Immature natural killer cell (primary cell): ENCODE measurements at places on chromosomes 4 and X.

- no peak for DNase-seq
These were observed 3.3 kb downstream of the NUDT9 start for GRCh38 chr4:87425711-87426110.

GRCh38 chr4:139745111-139745639 is 79.6 kb downstream of the MGST2 start:
- no peak for DNase-seq

DNA sequence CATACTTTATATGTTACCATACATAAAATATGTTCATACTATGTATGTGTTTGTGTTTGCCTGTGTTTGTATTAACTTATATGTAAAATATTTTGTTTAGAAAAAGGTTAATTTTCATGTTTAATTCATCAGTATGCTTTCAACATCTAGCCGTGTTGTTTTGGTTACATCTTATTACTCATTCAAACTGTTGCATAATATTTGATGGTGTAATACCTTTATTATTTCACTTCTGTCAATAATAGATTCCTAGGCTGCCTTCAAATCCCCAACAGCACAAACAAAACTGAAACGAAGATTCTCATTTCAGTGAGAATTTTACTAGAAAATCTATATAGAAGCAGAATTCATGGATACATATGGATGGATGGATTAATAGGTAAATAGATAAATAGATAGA is 462.3 kb upstream of the ADGRL3 start:
- DNase-seq, result no peak

DNA sequence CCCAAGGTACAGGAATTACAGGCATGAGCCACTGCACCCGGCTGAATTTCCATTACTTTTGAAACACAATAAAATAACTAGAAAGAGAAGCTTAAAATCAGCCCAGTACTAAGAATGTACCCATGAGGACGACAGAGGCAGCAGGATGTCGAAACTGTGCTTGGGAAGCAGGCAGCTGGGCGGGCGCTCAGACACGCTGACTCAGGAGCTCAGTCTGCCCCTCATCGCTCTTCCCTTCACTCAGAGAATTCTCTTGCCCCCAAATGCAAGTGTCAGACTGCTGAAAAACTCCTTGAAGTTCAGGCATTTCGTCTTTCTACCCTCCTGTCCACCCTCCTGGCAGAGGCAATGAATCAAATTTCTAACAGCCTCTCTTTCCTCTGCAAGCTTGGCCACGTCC is 41.0 kb upstream of the CDKN2AIP start:
- no peak for DNase-seq

- DNase-seq, result no peak
These were observed 95.9 kb downstream of the CFAP299 start for GRCh38 chr4:80431203-80431965.

DNA sequence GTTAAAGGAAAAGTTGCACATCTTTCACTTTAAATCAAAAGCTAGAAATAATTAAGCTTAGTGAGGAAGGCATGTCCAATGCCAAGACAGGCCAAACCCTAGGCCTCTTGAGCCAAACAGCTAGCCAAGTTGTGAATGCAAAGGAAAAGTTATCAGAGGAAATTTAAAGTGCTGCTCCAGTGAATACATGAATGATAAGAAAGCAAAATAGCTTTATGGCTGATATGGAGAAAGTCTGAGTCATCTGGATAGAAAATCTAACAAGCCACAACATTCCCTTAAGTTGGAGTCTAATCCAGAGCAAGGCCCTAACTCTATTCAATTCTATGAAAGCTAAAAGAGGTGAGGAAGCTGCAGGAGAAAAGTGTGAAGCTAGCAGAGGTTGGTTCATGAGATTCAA is 23.8 kb downstream of the NPFFR2 start:
- no peak for DNase-seq

GRCh38 chr4:71156616-71157015 is 163.2 kb downstream of the DCK start:
- DNase-seq, result no peak

GRCh38 chrX:48787505-48788443 is 1.4 kb downstream of the GATA1 start:
- no peak for DNase-seq

- DNase-seq, result peak; percentile 61
These were observed at the start of gene IGFBP7 for GRCh38 chr4:57109847-57110639. Gene IGFBP7 (minus strand): TSS chr4:57110385. CDS start chr4:57110351, 34 bp downstream.

GRCh38 chr4:112884406-112884805 is 165.0 kb upstream of the ANK2 start:
- DNase-seq, result no peak

GRCh38 chr4:11165052-11165451 is 263.6 kb downstream of the HS3ST1 start:
- DNase-seq, result no peak

GRCh38 chr4:81399306-81400086 is 72.2 kb downstream of the RASGEF1B start:
- no peak for DNase-seq

GRCh38 chrX:69107231-69107739 is 58.0 kb downstream of the PJA1 start:
- DNase-seq, result no peak

DNA sequence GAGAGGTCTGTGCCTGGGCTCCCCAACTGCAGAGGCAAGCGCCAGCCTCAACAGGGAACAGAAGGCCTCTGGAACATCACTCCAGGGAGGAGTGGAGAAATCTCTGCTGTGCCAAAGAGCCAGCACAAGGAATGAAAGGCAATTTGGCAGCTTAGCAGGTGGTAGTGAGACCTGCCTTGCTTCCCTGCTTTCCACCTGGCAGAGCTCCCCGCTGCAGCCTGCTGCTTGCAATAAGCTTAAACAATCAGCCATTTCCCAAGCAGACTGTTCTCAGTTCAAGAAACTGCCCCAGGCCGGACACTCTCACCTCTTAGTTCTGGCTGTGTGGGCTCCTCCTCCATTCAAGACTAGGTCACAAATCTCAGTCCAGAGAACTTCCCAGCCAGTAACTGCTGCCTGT is 370.6 kb downstream of the MAGEB5 start:
- DNase-seq, result no peak

DNA sequence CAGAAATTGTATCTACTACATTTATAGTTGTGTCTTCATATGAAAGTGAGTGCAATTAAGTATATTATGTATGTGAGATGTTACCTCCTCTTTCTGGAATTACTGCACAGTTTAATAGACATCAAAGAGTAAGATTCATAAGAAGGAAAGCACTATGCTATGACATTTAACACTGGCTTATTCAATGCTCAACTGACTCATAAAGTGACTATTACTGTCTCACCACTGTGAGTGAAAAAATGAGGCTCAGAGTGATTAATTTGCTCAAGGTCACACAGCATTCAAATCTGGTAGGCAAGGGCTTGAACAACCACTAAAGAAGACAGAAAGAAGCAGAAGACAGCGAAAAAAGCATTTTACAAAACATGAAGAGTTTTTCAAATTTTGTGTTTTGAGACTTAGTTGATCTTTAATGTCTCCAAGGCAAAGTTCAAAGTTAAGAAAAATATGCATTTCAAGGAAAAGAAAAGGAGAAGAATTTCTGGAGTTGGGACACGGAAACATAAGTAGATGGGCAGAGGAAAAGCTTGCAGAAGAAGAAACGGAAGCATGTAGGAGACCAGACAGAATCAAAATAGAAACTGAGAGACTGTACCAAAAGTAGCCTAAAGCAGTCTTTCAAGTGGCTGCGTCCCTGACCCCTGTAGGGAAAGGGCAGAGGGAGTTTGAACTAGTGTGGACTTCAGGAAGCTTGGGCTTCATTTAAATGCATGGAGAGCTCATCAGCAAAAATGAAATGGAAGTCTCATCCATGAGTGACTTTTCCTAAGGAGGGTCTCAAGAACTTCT is 66.3 kb downstream of the KCNIP4 start:
- DNase-seq, result no peak

DNA sequence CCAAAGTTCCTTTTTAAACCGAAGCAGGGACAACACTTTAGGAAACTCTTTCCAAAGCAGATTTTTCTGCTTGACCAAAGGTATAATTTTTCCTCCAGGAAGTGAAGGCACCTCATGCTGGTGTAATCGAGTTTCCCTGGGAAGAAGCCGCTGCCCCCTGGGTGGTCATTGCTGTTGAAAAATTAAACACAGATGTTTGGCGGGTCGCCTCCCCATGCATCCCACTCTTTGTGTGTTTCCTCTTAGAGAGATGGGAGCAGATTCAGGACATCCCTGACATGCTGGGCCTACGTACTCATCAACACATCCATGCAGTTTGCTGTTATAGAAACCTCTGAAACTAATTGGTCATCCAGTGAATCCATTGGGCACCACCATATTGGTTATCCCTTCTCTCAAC is 179.2 kb upstream of the HCCS start:
- DNase-seq, result no peak

- DNase-seq, result no peak
These were observed 13.6 kb downstream of the PRSS12 start for GRCh38 chr4:118338981-118339765.

GRCh38 chr4:134702374-134702773 is 500.8 kb upstream of the PABPC4L start:
- DNase-seq, result no peak

DNA sequence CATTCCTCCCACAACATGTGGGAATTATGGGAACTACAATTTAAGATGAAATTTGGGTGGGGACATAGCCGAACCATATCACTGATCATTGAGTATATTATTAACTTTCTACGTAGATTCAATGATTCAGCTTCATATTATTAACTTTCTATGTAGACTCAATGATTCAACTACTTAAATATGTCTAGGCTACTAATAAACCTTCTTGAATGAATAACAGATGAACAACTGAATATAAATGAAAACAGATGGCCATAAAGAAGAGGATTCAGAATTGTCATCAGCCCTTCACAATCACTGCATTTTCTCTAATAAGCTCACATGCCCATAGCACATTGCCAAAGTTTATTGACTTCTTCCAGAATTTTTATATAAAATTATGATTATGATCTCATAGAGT is 57.0 kb downstream of the CEP44 start:
- no peak for DNase-seq

GRCh38 chr4:110624398-110624780 is 1.5 kb upstream of the PITX2 start:
- DNase-seq, result no peak

DNA sequence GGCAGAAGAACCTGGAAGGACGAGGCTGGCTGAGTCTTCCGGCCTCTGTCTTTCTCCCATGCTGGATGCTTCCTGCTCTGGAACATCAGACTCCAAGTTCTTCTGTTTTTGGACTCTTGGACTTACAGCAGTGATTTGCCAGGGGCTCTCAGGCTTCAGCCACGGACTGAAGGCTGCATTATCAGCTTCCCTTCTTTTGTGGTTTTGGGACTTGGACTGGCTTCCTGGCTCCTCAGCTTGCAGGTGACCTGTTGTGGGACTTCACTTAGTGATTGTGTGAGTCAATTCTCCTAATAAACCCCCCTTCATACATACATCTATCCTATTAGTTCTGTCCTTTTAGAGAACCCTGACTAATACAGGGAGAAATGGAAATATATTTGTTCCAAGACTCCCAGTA is 265.8 kb downstream of the PCDH18 start:
- DNase-seq, result no peak

DNA sequence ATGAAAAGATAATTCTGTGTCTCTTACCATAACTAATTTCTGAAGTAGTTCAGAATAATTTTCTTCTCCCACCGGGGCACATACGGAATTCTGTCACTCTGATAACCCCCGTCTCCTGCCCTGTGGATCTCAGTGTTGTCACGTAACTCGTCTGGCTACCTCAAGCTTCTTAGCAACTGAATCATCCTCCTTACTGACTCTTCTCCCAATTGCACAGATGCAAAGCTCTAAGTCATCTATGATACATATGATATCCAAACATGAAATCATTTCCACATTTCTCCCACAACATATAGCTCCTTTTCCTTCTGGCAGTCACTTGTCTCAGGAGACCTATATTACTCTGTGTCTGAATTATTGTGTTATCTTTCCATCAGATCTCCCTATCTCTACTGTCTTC is 1043.1 kb upstream of the TENM3 start:
- no peak for DNase-seq

DNA sequence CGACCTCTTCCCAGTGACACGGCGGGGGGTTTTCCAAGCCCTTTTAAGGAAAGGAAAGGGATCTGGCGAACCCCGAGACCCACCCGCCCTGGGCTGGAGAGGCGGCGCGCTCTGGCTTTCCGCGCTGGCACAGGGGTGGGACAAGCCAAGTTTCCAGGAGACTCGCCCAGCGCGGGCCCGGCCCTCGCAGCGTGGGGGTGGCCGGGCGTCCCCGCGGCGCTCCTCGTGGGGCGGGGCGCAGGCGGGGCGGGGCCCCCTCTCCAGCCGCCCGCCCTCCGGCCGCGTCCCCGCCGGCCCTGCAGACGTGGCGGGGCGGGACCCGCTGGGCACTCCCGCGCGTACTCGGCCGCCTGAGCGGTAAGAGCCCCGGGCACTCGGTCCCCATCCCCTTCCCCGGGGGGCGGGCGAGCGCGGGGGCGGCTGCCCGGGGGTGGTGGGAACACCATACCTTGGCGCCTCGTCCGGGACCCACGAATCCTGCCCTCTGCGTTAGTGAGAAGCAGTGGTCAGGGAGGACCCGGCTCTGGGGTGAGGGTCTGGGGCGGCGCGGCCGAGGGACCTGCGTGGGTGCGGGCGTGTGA is at the start of gene FAM114A1:
Gene FAM114A1, plus strand, starts transcription at position 329 of the 581 bp plus-strand sequence. CDS start 10,273 bp downstream, outside the sequence.
- DNase-seq, result peak; percentile 20

- DNase-seq, result no peak
These were observed 59.4 kb upstream of the HELT start for GRCh38 chr4:184958923-184959210.

GRCh38 chr4:125235971-125236370 is 78.8 kb upstream of the FAT4 start:
- no peak for DNase-seq

DNA sequence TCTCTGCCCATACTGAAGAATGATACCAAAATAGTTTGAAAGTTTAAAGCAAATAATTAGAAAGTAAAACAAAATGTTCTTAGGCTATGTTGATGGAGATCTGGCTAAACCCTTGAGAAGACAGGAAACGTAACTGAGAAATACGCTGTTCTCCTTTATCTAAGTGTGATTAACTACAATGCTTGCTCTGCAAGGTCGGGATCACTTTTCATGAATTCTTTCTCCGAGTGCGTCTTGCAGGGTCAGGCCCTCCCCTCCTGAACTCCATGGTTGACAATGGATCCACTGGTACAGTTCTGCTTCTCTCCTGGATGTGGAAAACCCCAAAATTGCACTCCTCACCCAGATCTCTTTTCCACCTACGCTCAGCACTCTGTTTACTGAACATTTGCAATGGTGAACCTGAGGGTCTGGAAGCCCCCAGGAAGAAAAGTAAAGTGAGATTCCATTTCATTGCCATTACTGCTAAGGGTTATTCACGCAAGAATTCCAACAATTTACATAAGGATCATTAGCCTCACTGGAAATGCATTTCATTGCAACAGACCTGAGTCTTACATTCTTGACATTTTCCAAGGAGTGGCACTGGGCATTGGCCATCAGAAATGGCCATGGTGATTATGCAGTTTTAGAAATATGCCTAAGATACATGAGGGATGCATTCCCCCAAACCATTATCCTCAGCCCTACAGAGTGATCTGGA is 24.6 kb upstream of the WWC2 start:
- DNase-seq, result no peak

DNA sequence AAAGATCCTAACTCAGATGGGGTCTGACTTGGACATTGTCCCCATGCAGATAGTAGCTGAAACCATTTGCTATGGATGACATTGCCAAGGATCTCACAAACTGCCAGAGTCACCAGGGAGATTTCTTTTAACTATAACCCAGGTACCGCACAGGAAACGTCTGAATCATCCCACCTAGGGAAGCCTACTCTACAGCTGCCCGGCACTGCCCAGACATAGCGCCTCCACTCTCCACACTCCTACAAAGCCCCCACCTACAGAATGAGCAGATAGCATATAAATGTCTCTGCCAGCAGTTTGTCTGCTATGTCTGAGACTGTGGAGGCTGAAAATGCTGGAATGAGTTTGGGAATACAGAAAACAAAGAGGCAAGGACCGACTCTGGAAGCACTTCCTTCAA is 32.3 kb downstream of the TRIM61 start:
- DNase-seq, result no peak
